Naive B cell (primary cell): ENCODE measurements at places on chromosomes 3 and 15.

- no peak for DNase-seq
Measured at GRCh38 chr3:187305881-187306280, 14.3 kb upstream of the MASP1 start.

DNA sequence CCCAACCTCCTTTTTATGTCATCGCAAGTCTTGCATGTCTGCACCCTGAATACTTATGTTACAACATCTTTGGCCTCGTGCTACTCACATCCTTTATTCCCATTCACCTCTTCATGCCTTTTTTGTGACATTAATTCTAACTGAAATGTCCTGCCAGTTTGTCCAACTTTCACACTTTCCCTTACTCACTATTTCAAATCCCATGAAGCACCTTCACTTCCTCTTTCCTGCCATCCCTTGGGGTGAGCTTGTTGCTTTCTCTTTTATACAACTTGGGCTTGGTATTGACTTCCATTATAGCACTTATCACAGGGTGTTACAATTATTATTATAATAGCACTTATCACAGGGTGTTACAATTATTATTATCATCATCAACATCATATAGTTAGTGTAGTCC lies 496.3 kb downstream of the NLGN1 start:
- no peak for DNase-seq

DNA sequence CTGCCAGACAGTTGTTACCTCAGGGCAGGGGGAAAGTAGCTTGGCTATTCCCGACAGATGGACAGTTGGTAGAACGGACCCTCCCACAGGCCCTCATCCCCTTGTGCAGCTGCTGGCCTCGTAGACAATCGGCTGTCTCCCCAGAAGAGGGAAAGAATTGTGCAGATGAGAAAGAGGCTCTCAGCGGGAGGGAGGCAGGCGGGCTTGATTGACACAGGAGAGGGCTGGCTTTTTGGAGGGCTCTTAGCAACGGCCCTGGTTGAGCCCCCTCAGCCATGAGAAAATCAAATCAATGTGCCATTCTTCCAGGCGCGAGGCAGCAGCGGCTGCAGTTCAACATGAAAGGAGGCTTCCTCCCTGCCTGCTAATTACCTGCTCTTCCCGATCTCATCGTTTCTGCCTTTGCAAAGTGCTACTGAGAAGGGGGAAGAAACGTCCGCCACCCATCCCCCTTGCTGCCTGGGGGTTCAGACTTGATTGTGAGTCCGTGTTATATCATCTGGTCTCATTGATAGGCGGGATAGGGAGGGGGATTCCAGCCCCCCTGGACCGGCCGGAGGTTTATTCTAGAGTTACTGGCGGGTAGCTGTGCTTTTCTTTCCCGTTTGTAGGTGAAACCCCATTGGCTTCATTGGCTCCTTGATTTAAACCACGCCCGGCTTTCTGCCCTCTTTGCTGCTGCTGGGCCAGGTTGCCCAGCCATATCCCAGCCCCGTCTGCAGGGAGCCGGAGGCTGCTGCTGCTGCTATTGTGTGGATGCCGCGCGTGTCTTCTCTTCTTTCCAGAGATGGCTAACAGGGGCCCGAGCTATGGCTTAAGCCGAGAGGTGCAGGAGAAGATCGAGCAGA lies at the start of gene TAGLN3:
TAGLN3 (plus strand) TSS at position 287 of the 848 bp plus-strand sequence; CDS start at position 788, 501 bp downstream.
- DNase-seq: no peak

- no peak for DNase-seq
Measured at GRCh38 chr3:47424434-47425382, 43.9 kb downstream of the PTPN23 start.

- DNase-seq: no peak
Measured at GRCh38 chr3:177658354-177658753, 461.1 kb upstream of the TBL1XR1 start.

DNA sequence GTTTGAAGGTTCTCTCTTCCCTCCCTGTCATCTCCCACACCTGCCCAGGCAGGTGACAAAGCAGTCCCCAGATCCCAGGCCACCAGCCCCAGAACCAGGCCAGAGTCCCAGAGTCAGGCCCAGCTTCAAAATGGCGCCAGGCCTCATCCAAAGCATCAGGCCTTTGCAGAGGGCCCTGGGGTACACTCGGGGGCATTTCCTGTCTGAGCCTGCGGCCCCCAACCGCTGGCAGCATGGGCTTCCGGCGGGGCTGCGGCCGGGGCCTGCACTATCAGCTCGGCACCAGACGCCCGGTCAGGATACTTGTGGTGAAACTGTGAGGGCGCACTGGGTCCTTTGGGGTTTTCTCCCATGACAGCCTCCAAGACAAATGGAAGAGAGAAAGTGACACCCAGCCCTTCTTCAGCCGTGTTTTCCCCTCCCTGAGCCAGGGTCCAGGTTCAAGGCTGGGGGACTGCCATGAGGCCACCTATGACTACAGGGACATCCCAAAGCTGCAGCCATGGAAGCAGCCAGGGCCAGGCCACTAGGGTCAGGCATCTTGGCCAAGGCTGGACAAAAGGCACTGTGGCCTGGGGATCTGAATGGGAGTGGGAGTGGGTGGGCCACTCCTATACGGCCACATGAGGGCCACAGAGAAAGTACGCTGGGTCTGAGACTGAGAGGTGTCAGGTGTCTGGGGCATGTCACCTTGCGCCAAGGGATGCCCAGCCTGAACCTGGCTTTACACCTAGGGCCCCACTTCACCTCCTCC lies 33.9 kb downstream of the RPN1 start:
- no peak for DNase-seq

- DNase-seq: no peak
Measured at GRCh38 chr3:67558426-67558825, 96.0 kb downstream of the SUCLG2 start.

- no peak for DNase-seq
Measured at GRCh38 chr3:65796676-65797075, 242.0 kb downstream of the MAGI1 start.

- no peak for DNase-seq
Measured at GRCh38 chr3:46289966-46290365, 47.7 kb downstream of the CCR3 start.

DNA sequence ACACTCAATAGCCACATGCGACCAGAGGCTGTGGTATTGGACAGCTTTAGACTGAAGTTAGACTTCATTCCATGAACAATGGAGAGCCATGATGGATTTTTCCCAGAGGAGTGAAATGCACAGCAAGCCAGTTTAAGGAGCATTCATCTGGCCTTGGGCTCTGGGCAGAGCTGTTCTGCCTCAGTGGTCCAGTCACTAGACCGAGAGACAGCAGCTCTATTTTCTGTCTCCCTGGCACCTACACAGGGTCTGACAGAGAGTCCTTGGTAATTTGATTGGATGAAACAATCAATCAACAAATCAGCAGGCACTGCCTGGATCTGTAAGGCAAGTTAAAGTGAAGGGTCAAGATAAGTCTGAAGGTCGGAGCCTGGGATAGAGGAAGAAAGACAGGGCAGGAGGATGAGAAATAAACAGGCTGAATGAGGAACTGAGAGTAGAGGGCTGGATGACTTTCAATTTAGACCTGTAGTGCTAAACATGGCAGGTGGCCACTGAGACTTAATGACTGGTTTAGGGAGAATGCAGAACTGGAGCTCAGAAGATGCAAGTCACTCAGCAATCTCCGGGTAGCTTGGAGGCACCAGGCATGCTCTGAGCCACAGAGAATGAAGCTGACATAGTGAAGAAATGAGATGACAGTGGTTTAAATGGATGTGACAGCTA lies 98.5 kb upstream of the SLC25A36 start:
- peak; percentile 46 for DNase-seq

DNA sequence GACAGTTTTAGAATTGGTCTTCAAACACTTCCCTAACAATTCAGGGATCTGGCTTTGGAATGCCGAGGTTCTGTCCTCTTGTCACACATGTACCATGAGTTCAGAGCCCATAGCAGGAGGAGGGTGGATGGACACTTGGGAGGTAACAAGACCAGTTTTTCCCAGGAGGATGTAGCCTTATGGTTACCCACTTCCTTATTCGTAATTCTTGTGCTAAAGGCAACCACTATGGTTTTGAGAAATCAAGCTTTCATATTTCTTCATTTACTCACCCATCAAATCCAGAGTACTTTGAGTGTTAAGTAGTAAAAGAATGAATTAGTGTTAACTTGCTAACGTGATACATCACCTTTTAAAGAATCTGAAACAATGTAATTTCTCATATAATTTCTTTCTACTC lies 479.6 kb upstream of the ALCAM start:
- DNase-seq: no peak
